Mesenteric fat pad (tissue), 1 donor: ENCODE measurements at places on chromosomes 4 and X.

- no peak for DNase-seq
Measured at GRCh38 chrX:69286565-69286906, 121.3 kb upstream of the PJA1 start.

DNA sequence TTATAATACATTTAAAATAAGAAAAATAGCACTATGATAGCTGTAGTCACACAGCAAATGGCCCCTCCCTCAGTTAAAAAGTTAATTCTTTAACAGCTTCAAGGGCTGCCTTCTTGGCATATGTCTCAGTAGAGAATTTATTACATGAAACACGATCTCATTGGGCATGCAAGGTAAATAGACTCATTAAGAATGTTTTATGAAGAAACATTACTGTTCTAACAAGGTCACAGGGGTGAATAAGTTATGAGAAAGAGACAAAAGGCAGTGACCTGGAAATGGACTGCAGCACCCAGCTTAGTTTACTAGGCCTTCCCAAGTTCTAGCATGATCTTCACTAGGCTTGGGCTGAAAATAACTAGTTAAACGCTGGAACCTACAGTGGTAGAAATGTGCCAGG is 277.7 kb downstream of the NR3C2 start:
- no peak for DNase-seq

DNA sequence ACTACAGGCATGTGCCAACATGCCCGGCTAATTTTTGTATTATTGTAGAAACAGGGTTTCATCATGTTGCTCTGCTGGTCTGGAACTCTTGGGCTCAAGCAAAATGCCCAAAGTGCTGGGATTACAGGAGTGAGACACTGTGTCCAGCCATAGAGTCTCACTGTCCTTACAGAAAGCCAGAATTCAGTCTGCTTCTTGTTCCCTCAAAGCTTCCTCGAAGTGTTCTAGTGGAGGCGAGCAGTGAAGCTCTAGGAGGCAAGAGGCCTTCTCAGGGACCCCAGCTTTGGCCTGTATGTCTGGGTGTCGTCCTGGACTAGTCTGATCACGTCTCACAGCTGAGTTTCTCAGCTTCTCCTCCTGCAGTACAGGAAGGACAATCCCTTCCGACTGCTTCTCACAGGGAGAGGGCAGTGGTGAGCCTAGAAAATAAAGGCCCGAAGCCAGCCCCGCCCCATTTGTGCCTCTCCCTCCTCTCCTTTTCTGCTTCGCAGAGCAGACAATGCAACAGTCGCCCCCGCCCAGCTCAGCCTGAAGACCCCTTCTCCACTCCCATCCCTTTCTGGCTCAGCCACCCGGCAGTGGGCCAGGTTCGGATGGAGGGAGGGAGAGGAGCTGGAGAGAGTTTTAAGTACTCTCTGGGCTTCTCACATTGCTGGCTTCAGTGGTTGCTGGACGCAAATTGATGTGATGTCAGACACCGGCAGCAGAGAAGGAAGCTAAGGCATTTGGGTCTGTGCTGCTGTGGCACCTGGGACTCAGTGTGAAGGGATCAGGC is 11.1 kb upstream of the FAM3A start:
- DNase-seq = no peak

GRCh38 chrX:133495464-133496391 is 80.4 kb upstream of the GPC4 start:
- no peak for DNase-seq

DNA sequence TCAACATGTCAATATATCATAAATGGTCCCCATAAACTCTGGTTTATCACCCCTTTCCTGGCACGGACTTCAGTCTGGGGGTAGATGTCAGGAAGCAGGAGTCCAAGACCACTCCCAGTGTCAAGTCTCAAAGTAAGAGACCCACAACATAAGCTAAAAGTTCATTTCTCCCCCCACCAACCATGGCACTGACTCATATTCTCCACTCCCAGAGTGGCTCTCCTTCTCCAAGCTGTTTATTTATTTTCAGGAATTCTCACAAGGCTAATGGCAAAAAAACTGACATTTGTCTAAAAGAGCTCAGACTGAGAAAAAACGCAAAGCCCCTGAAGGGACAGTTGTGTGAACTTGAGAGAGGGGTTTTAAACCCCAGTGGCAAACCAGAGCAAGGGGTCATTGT is 217.0 kb downstream of the RAB28 start:
- DNase-seq = no peak
